ENCODE measurements at places on chromosomes 16 and 17.

DNA sequence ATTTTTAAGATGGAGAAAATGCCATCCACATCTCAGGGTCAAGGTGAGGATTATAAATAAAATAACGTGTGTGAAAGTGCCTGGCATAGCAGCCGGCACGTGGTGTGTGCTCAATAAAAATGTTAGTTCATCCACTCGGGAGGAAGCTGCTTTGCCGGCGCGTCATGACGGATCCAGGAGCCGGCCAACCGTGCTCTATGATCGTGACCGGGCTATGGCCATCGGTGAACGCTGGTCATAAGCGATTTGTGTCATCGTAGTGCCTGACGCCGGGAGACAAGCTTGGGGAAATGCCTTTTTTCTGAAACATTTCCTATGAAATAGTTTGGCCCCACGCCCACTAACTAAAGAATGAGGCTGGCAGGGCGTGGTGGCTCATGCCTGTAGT lies 74.0 kb downstream of the CMC2 start:
- DNase-seq: peak; percentile 99

- DNase-seq: peak; percentile 27
Observed at GRCh38 chr17:81142301-81143199, 22.8 kb upstream of the PVALEF start.

GRCh38 chr16:63530208-63530607 lies 1494.0 kb upstream of the CDH8 start:
- DNase-seq: no peak

DNA sequence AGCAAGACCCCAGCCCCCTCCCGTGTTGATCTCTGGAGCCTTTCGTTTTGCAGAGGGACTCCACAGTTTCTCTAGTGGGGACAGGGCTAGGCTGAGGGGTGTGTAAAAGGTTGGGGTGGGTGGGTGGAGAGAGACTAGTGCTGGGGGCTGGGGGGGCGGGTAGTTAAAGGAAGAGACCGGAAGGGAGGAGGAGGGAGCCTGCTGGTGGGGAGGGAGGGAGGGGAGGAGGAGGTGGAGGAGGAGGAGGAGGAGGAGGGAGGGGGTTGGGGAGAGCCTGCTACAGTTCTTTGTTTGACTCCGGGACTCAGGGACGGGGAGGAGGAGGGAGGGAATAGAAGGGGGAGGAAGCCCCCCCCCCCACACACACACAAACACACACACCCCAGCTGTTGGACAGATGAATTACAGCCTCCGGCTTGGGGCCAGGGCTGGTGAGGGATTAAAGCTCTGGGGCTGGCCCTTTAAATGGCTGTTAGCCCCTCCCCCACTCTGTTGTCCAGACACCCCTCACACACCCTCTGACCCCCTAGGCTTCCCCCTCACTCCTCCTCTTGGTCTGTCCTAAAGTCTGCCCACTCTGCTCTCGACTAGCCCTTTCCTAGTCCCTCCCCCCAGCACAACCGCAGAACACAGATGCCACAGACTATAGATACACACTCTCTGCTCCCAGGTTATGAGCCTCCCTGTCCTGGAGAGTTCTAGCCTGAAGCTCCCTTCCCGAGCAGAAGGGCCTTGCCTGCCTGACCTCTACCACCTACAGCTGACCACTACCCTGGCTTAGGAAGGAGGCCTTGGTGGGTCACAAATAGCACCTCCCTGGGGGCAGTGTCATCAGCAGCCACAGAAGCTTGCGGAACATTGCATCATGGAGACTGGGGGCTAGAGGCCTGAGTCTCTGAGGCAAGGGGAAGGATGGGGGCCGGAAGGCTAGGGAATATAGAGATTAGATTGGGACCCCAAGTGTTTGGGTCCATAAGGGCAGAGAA lies 4.4 kb downstream of the KDM6B start:
- DNase-seq: no peak

DNA sequence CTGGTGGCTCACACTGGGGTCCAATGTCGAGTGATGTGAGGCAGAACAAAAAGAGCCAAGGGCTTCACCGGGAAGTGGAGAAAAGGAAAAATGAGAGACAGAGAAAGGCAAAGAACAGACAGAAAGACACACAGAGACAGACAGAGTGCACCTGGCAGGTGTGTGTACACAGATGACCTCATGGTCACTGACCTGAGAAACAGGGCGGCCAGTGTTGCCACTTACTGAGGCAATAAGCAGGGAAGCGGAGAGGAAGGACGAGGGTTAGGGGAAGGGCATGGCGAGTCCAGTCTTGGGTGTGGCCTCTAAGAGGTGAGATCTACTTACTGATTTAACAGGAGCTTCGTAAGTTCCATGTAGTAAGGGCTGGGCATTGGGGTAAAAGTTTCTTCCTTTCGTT lies 7.5 kb downstream of the GINS2 start:
- DNase-seq: no peak

DNA sequence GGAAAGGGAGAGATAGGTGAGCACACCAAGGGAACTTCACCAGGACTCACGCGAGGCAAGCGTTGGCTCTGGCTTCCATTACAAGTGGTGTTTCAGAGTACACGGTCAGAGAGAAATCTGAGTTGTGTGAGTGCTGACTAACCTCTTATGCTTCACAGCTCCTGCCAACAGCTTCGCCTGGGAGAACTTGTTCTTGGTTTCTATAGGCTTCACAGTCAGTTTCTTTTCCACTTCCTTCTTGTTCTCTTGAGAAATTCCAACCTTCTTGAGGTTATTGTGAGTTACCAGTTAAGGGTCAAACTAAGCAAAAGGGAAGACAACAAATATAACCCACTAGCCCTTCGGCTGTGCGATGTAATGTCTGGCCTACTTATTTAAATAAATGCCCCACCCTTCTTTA lies 18.9 kb downstream of the PSME3IP1 start:
- DNase-seq: no peak

- no peak for DNase-seq
Observed at GRCh38 chr17:46782250-46782953, 36.1 kb downstream of the WNT3 start.

- DNase-seq: no peak
Observed at GRCh38 chr16:59060207-59060606, 326.1 kb upstream of the GOT2 start.

- DNase-seq: no peak
Observed at GRCh38 chr16:19940195-19940594, 55.5 kb upstream of the GPRC5B start.

DNA sequence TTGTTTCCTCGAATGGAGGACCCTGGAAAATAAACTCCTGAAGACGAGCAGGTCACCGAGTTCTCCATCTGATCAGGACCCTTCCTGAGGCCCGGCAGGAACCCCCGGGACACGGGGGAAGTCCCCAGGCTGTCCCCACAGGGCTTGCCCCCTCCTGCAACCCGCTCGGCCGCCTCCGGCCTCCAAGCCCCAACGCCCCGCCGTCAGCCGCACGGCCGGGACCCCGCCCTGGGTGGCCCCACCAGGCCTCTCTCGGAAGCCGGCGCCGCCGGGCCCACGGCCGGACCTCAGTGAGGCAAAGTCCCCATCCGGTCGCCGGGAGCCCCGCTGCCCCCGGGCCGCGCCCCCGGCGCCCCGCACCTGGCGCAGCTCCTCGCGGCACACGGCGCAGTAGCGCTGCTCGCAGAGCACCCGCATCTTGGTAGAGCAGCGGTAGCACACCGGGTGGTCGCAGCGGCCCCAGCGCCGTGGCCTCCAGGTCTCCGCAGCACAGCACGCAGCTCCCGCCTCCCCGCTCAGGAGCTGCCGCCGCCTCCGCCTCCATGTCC lies 383 bp downstream of the ZNF598 start:
- no peak for DNase-seq

DNA sequence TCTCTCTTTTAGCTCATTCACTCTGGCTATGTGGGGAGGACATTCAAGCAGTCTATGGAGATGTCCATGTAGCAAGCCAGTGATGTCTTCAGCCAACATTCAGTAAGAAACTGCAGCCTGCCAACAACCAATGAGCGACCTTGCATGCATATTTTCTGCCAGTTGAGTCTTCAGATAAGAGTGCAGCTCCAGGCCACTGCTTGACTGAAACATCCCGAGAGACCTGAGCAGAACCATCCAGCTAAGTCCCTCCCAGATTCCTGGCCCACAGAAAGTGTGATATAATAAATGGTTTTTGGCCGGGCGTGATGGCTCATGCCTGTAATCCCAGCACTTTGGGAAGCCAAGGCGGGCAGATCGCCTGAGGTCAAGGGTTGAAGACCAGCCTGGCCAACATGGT lies 10.5 kb upstream of the C17orf58 start:
- no peak for DNase-seq

- DNase-seq: no peak
Observed at GRCh38 chr17:77379065-77379428, 238.3 kb downstream of the SEC14L1 start.

GRCh38 chr16:14186007-14186794 lies 115.1 kb downstream of the MRTFB start:
- DNase-seq: peak; percentile 5

- DNase-seq: no peak
Observed at GRCh38 chr16:67641779-67642708, 2.9 kb upstream of the CARMIL2 start.

GRCh38 chr17:5527601-5528250 lies 41.4 kb downstream of the MIS12 start:
- no peak for DNase-seq

GRCh38 chr17:78951967-78952551 lies 26.9 kb upstream of the TIMP2 start:
- no peak for DNase-seq

DNA sequence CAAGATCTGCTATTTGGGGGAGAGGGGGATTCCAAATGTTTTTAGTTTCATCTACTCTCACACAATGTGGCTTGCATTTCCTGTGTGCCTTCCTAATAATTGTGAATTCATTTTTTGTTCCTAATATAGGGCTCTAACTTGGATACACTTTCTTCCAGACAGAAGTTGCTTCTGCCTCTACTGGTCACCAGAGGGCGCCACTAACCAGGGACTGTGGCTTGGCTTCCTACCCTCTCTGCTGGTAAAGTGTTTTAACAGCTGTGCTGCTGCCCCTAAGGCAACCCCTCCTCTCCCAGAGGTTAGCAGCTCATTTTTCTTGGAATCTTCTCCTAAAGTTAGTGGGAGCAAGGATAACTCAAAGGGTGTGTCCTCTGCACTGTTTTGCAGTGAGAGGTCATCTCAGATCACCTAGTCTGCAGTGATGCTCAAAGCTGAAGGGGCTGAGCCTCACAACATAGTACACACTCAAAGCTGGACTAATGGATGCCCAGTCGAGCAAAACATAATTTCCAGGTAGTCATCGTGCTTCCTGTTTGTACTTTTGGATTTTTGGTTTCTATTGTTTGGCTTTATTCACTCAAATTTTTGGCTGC lies 5.0 kb upstream of the PRSS54 start:
- no peak for DNase-seq

DNA sequence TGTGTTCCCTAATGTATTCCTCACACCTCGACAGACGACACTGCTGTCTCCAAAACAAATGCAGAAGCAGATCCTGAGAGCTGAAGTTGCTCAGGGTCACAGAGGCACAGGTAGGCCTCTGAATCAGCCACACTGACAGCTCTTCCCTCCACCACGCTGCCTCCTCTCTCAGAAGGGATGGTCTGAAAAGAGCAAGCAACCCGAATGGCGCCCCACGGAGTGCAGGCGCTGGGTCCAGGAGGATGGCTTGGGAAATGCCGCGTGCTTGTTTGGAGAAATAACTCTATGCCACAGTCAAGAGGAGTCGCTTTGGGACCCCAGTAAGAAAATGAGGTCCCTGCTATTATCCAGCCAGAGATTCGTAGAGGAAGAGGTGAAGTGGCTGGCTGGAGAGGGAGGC lies 15.9 kb downstream of the CYB561 start:
- no peak for DNase-seq

DNA sequence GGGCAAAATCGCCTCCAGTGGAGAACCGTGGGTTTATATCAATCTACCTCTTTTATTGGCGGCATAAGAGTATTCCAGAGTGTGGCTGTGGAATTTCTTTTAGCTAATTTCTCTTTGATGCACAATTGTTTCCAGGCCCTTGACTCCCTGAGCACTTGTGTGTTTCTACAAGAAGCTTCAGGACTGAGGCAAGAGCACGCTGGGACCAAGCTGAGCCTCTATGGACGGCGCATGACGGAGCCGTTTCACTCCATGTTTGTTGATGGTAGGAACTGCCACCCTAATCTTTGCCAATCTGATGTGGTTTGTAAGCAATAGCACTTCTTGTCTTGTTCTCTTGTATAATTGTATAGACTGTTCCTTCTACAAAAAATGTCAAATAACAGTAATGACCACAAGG lies 11.2 kb upstream of the ANKRD40CL start:
- no peak for DNase-seq

DNA sequence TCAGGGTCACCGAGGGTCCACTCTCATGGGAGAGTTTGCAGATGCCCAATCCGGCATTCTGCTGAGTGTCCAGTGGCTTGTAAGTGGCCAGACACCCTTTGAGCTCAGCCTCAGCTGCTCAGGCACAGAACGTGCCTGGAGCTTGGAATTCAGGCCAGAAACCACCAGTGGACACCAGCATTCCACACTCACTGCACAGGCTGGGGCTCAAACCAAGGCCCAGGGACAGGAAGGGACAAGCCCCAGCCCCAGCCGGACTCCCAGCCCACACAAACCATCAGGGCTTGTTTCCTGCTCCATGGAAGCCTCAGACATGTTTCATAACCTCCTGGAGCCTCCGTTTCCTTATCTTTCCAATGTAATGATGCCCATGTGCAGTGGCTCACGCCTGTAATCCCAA lies 5.0 kb upstream of the NPRL3 start:
- no peak for DNase-seq

DNA sequence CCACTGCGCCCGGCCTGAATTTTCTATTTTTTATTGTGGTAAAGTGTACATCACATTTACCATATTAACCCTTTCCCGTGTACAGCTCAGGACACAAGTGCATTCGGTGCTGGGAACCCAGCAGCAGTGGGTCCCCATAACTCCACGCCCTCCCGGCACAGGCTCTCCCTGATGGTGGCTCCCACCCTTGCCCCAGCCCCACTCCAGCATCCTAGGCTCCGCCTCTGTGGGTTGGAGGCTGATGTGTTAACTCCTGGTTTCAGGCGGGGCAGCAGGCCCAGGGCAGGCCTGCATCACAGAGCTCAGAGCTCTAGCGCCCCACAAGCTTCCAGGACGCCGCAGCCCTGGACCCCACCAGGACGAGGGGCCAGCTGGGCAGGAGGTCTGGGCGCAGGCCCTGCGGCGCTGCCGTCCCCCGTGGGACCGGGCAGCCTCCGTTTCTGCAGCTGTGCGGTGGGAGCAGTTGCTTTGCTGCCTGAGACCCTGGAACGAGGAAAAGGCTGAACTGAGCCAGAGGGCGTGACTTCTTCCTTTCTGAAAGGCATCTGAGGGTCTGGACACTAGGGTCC lies 19.6 kb downstream of the ZFPM1 start:
- no peak for DNase-seq

DNA sequence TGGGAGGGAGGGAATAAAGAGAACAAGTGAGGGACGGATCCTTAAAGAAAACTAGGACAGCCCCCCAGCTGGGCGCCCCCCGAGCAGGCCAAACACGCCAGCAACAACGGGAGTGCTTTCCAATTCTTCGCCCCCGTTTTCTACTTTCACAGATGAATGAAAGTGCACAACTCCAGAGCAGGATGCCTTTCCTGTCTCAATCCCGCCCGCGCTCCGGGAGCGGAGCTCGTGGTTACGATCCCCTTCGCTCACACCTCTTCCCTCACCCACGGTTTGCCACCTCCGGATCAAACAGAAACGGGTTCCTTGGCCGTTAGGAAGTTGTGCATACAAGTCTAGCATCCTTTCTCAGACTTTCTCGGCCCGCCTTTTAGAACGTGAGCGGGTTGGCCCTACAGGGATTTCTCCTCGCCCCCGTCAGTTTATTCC lies 680 bp downstream of the SKA2 start:
- no peak for DNase-seq
